ENCODE measurements at places on chromosomes 11 and 22.

GRCh38 chr11:81913793-81914192 is 819.9 kb downstream of the FAM181B start:
- no peak for DNase-seq

DNA sequence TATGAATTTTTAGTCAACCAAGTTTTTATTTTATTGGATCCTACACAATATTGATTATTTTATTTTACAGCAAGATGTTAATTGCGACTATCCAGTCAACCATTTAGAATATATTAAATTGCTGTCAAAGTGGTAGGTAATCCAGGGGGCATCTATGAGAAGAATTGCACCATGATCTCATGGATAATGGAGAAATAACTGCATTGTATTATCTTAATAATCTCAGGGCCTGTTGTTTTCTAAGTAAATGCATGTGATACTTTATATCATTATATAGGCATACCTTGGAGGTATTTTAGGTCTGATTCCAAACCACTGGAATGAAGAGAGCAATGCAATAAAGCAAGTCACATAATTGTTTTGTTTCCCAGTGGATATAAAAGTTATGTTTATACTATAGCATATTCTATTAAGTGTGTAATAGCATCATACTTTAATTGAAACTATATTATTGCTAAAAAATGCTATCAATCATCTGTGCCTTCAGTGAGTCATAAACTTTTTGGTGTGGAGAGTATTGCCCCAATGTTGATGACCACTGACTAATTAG is 595.4 kb upstream of the CHORDC1 start:
- no peak for DNase-seq

DNA sequence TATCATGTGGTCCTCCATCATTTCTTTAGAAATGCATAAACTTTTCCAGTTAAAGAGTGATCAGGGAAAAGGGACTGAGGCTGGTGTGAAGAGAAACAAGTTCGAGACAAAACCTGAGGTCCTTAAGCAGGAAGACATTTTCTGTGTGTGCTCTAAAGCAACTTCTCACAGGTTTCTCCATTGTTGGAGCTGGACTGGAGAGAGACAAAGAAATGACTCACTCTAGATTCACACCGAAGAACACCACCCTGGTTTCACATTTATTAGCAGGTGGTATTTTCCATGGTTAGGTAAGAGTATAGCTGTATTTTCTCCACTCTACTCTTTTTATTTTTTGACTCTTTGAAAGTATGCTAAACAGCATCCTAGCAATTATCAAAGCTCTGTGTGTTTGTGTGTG is 736.4 kb downstream of the KCNA4 start:
- no peak for DNase-seq

GRCh38 chr22:46583571-46583970 is 36.6 kb upstream of the GRAMD4 start:
- no peak for DNase-seq

DNA sequence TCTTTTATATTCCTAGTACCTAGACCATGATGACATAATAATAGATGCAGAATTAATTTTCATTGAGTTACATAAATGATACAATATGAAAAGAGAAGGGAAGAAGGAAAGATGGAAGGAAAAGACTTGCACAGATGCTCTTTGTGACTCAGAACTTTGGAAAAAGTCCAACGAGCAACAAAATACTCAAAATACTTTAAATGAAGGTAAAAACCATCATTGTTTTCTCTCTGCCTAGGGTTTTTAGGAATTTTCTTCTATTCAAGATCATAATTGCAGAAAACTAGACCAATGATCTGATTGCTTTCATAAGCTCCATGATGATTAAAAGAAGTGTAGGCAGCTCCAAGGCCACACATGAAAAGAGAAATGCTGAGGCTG is 276.9 kb downstream of the KIRREL3 start:
- no peak for DNase-seq

GRCh38 chr22:47143249-47143938 is 380.9 kb downstream of the TBC1D22A start:
- no peak for DNase-seq

GRCh38 chr11:1336836-1337646 is 27.6 kb upstream of the TOLLIP start:
- DNase-seq, result peak; percentile 76

GRCh38 chr11:4484310-4484709 is 1.9 kb downstream of the OR52K1 start:
- DNase-seq, result no peak

GRCh38 chr22:44837481-44837880 is 85.1 kb downstream of the ARHGAP8 start:
- no peak for DNase-seq

DNA sequence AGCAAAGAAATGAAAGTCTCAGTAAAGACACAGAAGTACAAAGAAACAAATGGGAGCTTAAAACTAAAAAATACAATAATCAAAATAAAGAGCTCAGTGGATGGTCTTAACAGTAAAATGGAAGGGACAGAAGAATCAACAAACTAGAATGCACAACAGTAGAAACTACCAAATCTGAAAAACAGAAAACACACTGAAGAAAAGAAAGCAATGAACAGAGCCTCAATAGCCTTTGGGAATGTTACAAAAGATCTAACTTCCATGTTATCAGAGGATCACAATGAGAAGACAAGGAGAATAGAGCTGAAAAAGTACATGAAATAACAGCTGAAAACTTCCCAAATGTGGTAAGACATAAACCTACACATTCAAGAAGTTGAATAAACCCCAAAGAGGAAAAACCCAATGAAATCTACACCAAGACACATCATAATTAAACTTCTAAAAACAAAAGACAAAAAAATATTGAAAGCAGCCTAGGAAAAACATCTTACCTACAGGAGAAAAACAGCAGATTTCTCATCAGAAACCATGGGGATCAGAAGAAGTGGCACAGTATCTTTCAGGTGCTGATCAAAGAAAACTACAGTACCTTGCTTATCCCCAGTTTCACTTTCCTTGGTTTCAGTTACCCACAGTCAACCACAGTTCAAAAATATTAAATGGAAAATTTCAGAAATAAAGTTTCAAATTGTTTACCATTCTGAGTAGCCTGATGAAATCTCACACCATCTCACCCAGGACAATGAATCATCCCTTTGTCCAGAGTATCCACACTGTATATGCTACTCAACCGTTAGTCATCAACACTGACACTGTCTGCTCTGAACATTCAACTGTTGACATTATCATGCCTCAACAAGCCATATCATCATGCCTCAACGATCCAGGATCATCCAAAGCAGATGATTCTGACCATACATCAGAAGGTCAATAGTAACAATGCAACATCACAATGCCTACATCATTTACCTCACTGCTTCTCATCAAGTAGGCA is 22.2 kb downstream of the RRAS2 start:
- no peak for DNase-seq

- no peak for DNase-seq
Measured at GRCh38 chr11:77322926-77323590, 21.6 kb upstream of the GDPD4 start.

GRCh38 chr11:93668171-93668570 is 6.7 kb downstream of the CEP295 start:
- no peak for DNase-seq

DNA sequence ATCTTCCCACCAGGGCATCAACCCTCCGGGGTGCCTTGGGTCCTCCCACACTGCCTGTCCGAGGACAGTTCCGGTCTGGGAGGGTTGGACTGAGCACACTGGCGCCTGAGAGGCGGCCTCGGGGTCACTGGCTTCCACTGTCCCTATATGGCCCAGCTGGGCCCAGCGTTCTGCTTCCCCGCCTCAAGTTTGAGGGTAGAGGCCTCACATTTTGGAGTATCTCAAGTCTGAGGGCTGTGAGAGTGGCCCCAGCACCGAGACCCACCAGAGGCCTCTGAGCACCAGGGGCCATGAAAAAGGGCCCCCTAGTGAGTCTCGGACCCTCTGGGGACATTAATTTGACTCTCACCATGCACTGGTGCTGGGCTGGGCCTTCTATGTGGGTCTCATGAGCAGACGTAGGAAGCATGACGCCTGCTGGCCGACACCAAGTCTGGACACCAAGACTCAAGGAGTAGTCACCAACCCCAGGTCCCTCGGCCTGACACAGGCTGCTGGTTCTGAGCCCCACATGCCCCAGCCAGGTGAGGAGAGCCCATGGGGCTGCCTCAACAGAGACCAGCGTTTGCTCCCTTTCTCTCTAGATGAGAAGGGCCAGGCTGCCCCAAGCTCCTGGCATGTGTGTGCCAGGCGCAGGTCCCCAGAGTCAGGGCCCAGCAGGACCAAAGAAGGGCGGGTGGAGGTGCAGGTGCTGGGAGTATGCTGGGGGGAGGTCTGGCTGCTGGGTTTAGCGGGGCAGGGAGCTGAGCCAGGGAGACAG is 27.5 kb downstream of the ARVCF start:
- no peak for DNase-seq

- no peak for DNase-seq
Measured at GRCh38 chr22:49885881-49886280, 32.2 kb downstream of the ZBED4 start.

- no peak for DNase-seq
Measured at GRCh38 chr11:2890466-2891294, 5.1 kb upstream of the CDKN1C start.

GRCh38 chr22:41229730-41230400 is 10.9 kb downstream of the CHADL start:
- no peak for DNase-seq

DNA sequence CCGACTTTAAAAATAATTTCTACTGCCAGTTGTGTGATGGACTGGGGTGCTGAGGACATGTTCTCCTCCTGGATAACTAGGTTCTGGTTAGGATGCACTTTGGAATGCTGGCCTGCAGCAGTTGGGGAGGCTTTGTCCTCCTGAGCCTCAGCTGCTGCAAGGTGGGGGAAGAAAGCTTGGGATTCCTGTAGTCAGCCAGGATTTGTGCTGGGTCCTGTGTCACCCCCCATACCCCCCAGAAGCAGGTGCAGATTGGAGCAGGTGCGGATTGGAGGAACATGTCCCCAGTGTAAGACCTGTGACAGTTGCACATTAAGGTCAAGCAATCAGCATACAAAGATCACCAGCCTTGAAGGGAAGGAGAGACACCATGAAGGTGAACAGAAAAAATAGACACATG is 51.1 kb downstream of the MED15 start:
- no peak for DNase-seq

GRCh38 chr11:98800696-98801095 is 220.1 kb upstream of the CNTN5 start:
- no peak for DNase-seq

DNA sequence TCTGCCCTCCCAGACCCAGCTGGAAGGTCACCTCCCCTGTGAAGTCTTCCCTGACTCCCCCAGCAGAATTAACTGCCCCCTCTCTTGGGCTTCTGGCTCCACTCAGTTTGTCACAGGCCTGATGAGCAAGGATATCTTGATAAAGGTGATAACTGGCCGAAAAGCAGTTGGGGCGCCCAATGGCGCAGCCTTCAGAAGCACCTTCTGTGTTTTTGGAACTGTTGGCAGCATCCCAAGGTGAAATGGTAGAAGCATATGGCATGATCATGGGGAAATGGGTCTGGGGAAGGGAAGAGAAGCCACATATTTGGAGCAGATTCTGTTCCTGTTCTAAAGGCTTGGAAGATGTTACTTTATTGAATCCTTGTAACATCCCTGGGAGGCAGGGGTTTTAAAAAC is 2.8 kb upstream of the TAB1 start:
- DNase-seq, result no peak

- DNase-seq, result no peak
Measured at GRCh38 chr11:2447951-2448650, 3.3 kb downstream of the KCNQ1 start.

DNA sequence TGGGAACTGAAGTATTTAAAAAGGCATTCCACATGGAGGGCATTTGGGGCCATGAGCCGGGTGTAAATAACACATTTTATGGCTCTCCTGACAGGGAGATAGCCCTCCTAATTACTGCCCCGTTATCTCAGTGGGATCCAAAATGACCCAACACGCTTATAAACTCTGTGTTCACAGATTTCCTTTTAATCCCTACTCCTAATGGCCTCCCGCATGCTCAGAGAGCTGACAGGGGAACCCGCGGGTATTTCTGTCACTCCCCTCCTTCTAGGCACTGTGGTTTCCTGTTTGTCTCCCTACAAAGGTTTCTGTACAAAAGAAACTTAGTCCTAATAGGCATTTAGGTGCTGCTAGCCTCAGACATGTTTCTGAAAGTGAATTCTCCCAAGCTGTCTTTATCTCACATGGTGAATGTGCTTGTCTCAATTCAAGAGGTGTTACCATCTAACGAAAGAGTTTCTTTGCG is 202.8 kb upstream of the SEZ6L start:
- no peak for DNase-seq

Data from activated CD8-positive, alpha-beta memory T cell treated with anti-CD3 and anti-CD28 coated beads, Interleukin-2, amount 50 U/mL, for 48 hours (primary cell).